ENCODE measurements at places on chromosomes 4 and X.
A peak's percentile ranks its signal among the peaks of the same experiment; 100 is the strongest.

DNA sequence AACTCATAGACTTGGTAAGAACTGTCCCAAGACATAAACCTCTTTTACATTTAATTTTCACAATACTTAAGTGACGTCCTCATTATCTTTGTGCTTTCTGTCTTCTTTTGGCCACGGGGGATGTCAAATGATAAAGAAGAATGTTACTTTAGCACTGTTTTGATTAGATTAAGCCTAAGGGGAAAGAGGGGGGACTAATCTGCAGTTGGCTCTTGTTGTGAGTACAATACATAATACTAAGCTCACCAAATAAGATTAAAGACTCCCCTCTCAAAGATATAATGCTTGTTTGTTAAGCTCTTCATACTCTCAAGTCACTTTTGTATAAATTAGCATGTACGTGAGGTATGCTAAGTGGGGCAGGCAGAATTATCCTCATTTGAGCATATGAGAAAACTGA lies 36.5 kb downstream of the OCRL start:
- no peak for DNase-seq

DNA sequence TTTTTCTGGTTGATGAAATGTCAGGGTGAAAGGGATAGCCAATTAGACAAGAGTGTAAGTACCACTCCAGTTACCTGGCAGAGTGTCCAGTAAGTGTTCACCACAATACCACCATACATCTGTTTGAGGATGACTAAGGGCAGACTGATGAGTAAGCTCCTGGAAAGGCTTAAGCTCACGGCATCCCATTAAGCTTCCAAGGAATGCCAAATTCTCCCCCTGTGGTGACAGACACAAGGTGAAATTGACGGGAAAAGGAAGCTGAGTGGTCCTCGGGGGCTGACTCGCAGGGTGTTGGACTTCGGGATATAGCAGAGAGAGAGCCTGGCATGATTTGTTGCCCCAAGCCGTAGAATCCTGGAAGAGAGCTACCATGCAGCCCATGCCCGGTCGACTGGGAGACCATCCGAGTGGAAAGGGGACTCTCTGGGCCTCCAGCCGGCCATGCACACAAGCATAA lies 7.6 kb upstream of the BST1 start:
- DNase-seq, result no peak

GRCh38 chrX:108091878-108092291 lies 307 bp downstream of the ATG4A start:
- DNase-seq, result no peak

- no peak for DNase-seq
These were observed 128.5 kb downstream of the PRSS12 start for GRCh38 chr4:118224243-118224829.

DNA sequence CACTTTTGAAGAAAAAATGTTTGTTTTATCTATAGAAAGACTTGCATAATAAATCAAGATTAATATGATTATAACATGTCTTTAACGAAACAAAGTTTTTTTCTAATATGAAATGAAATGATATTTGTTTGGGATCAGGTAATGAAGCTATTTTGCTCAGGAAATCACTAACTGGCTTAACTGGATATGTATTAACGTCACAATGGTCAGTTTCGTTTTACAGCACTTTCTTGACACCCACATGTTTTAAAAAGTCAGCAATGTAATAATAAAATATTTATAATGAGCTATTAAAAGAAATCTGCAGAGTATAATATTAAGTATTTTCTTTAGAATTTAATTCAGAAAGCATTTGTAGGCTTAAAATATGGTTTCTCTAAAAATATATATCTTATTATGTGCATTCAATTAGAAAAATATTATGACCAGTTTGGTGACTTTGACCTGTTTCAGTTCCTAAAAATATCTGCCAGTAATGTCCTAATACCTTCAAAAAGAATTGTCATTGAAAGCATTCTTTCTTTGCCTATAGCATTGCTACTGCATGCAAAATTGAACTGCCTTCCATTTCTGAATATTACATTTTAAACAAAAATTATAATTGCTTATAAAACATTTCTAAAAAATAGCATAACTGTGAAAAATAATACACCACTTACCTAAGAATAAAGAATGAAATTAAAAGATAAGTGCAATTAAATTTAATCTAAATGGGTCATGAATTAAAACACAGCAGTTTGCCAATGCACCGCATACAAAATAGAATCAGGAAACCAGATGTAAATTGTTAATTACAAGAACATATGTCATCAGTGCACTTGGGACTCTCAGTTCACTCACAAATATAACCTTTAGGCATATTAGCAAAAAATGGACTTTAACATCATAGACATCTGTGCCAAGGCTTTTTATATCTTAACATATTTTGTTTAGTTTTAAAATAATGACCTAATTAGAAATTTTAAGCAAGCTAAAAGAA lies 31.6 kb downstream of the TIGD2 start:
- no peak for DNase-seq

- no peak for DNase-seq
These were observed 20.5 kb downstream of the UGT2B7 start for GRCh38 chr4:69116645-69117321.

GRCh38 chrX:40543661-40544328 lies 37.0 kb upstream of the ATP6AP2 start:
- DNase-seq, result no peak

DNA sequence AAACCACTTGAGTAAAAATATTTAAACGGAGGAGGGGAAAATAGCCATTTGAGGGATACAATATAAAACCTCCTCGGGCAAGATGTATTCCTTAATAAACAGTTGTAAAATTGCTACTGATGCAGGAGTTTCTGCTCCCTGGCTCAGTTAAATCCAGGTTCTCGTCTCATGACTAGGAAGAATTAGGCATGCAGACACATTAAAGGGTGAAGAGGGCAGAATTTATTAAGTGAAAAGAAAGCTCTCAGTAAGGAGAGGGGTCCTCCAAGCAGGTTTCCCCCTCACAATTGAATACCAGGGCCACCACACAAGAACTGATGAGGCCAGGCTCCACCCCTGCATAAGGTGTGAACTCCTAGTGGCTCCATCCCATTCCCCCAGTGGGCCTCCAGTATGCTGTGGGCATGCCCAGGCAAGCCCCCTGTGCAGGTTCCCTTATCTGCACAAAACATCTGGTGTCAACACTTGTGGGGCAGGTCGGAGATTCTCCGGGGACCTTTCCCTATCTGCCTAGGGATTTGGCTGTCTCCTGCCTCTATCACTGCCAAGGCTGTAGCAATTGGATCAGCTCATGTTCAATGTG lies 80.4 kb downstream of the HS6ST2 start:
- DNase-seq, result no peak

DNA sequence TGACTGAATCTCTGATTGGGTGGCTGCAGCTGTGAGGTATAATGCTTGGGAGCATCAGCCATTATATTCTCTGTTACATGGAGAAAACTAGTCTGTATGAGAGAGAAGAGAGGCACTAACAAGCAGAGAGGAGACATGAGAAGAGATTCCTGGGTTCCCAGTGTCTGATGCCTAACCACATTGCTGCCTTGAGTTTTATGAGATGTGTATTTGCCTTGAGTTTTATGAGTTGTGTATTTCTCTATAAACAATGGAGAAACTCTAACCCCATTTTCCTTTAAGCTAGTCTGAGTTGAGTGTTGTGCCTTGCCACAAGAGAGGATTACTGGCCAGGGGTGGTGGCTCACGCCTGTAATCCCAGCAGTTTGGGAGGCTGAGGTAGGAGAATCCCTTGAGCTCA lies 208.1 kb downstream of the BCOR start:
- no peak for DNase-seq

- DNase-seq, result no peak
These were observed 146.9 kb downstream of the DCHS2 start for GRCh38 chr4:154344686-154345085.

- DNase-seq, result no peak
These were observed 549.1 kb upstream of the EPHA5 start for GRCh38 chr4:66219401-66219800.

DNA sequence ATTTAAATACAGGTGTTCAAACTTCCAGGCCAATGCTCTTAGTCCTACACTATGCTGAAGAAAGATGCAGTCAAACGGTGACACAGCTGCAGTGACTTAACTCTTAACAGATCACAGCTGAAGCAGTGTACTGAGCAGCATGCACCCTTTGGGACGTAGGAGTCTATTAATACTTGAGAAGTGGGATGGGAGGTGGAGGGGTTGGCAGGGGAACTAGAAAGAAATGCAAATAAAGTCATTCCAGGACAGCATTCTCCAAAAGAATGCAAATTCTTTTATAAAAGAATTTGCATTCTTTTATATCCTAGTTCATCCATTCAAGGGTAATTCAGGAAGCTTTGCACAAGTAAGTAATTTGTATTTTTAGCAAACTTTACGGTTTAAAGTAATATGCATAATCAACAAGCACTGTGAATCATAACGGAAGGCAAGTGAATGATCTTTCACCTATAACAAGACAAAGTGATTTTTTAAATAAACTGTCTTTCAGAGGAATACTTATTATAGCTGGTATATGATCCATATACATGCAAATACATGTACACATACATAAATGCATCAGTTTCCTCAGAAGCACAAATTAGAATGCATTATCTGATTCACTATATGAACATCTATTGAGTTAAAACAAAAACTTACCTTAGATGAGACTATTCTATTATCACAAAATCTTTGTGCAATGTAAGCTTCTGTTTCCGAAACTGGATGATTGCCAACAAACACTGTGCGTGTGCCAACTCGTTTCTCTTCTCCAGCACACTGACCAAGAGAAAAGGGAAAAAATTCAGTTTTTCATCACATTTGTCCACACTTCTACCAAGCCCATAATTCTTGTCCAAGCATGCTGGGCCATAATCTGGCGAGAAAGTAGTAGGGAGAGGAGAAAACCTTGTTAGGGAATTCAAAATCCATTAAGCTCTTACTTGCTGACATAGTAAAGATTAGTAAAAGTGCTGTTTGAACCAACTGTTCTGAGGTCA lies 106.5 kb downstream of the ATP11C start:
- no peak for DNase-seq

- no peak for DNase-seq
These were observed 12.1 kb downstream of the DGKK start for GRCh38 chrX:50458483-50458882.

- DNase-seq, result no peak
These were observed 483.0 kb upstream of the NDST4 start for GRCh38 chr4:115596265-115597001.

DNA sequence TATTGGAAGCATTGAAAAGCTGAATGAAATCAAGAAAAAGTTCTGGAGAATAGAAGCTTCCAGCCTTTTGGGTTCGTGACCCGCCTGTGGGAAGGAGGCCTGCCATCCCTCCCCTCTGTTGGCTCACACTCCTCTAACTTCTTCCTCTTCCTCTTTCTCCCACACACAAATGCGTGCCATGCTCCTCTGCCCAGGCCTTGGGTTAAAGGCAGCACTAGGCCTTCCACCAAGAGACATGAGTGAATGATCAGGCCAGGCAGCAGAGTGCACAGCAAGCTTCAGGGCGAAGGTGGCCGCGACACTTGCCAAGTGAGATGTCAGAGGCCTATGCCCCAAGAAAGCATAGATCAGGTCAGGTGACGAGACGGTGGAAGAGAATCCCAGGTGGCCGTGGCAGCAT lies 38.4 kb downstream of the FAM193A start:
- DNase-seq, result no peak

- DNase-seq, result peak; percentile 31
These were observed 39.3 kb downstream of the BMP3 start for GRCh38 chr4:81069706-81070331.

GRCh38 chrX:133953078-133953477 lies 32.3 kb downstream of the GPC3 start:
- DNase-seq, result no peak

- no peak for DNase-seq
These were observed 12.5 kb upstream of the OSTC start for GRCh38 chr4:108637856-108638255.

- DNase-seq, result no peak
These were observed 46.1 kb upstream of the HCCS start for GRCh38 chrX:11064851-11065600.

DNA sequence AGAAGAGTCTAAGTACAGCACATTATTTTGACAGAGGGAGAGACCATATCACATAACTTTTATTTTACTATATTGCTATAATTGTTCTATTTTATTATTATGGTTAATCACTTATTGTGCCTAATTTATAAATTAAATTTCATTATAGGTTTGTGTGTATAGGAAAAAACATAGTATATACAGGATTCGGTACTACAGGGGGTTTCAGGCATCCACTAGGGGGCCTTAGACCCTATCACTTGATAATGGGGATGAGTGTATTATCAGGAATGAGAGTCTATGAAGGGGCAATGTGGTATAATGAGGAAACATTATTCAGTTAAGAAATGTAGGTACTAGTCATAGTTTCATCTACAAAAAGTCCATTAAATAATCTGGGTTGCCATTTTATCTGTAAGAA lies 833.1 kb downstream of the C4orf33 start:
- no peak for DNase-seq

- DNase-seq, result no peak
These were observed 116.7 kb upstream of the HSD17B10 start for GRCh38 chrX:53550756-53551463.

DNA sequence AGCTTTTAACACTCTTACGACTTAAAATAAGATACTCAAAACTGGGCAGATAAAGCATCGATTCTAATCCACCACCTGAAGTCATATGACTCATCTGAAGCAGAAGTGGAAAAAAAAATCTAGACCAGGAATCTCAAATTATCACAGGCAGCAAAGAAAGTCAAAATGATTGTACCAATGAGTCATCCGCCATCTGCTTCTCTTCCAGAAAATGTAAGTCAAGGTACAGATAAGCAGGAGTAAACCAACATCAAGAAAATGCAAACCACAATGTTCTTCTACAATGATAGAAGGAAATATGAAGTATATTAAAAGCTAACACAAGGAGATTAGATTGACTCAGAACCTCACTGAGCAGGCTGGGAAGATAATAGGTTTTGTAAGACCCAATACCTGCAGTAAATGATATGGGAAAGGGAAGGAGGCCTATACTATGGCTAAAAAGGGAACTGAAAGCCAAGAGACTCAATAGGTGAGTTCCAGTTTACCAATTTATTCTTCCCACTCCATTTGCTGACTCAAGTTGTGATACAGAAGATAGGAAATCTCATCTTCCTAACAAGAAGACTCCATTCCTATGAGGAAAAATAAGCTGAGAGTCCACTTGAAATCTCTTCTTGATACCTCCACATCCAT lies 88.4 kb upstream of the TET2 start:
- no peak for DNase-seq

All from stimulated activated CD4-positive, alpha-beta T cell treated with anti-CD3 and anti-CD28 coated beads, TNF-alpha, amount 100 ng/mL, for 24 hours (primary cell).